ENCODE measurements at places on chromosomes 5 and 9. TPM values are rescaled to one million over a fixed set of nuclear protein-coding genes. Genes with fewer than 3 reads are reported as not detected.

NAIP gene
- 7.8 TPM for total RNA-seq

- no peaks in the 10 kb centered on the region for H3K36me3 ChIP-seq
- no peak overlapping the region for H3K4me3 ChIP-seq
- DNase-seq: no peak
- H3K4me1 ChIP-seq: peaks cover 11% of the 10 kb centered on the region
These were observed 44.2 kb upstream of the NOTCH1 start for GRCh38 chr9:136589766-136590763.

GRCh38 chr9:111937781-111938426 is 41.3 kb downstream of the UGCG start:
- H3K36me3 ChIP-seq: peaks cover 38% of the 10 kb centered on the region
- peak overlapping the region; percentile 63 for H3K4me3 ChIP-seq
- H3K27ac ChIP-seq: peak overlapping the region; percentile 88
- H3K4me1 ChIP-seq: peaks cover 31% of the 10 kb centered on the region
- H3K27me3 ChIP-seq: no peaks in the 10 kb centered on the region

ANGPTL2 gene
- not detected for total RNA-seq

C5orf63 gene
- 4.0 TPM for total RNA-seq

DNA sequence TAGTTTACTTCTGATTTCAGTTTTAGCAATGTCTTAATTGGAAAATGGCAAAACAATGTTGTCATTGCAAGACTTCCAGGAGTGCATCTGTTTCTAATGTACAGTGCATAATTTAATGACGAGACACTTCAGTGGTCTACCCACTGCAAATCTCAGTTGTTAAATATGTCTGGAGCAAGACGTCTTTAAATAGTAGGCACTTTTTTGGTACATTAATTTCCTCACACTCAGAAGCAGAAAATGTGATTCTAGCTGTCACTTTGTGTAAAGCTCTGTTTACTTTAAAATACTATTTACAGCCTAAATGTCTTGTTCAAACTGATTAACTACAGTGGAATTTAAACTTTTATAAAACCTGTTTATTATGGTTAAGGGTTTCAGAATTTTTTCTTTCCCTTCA is 815.5 kb downstream of the TLE1 start:
- no peak overlapping the region for H3K27ac ChIP-seq
- no peaks in the 10 kb centered on the region for H3K36me3 ChIP-seq
- no peak for DNase-seq
- no peak overlapping the region for H3K4me3 ChIP-seq
- H3K4me1 ChIP-seq: no peaks in the 10 kb centered on the region

- DNase-seq: no peak
- H3K27ac ChIP-seq: no peak overlapping the region
- no peak overlapping the region for H3K4me3 ChIP-seq
These were observed 516.1 kb downstream of the NTRK2 start for GRCh38 chr9:85185486-85186217.

DNA sequence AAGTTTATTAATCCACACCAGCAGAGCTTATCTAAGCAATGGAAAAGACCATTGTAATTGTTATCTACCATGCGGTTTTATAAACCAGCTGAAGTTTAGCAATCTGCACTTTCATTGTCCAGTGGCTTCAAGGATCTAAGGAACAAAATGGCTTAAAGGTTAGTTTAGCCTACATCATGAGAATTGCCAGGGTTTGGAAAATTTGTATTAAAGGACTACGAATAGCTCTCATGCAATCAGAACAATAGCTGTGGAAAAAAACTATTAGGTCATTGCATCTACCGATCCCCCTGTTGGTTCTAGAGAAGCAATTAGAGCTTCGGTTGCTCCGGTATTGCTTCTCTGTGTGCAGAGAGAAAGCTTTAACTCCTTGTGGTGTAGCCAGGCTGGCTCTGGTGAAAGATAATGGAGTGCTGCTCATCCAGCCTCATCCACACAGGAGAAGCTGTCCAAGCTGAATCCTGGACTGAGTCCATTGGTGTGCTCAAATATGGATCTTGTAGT is 86.3 kb upstream of the SLC12A2 start:
- no peaks in the 10 kb centered on the region for H3K36me3 ChIP-seq
- no peak overlapping the region for H3K27ac ChIP-seq
- H3K4me1 ChIP-seq: no peaks in the 10 kb centered on the region
- no peaks in the 10 kb centered on the region for H3K27me3 ChIP-seq
- no peak overlapping the region for H3K4me3 ChIP-seq

C9orf50 gene
- not detected for total RNA-seq

PNPLA7 gene
- 0.71 TPM for total RNA-seq

- H3K4me1 ChIP-seq: no peaks in the 10 kb centered on the region
- DNase-seq: no peak
- no peak overlapping the region for H3K4me3 ChIP-seq
These were observed 337.4 kb downstream of the GLIS3 start for GRCh38 chr9:3962496-3962895.

DNA sequence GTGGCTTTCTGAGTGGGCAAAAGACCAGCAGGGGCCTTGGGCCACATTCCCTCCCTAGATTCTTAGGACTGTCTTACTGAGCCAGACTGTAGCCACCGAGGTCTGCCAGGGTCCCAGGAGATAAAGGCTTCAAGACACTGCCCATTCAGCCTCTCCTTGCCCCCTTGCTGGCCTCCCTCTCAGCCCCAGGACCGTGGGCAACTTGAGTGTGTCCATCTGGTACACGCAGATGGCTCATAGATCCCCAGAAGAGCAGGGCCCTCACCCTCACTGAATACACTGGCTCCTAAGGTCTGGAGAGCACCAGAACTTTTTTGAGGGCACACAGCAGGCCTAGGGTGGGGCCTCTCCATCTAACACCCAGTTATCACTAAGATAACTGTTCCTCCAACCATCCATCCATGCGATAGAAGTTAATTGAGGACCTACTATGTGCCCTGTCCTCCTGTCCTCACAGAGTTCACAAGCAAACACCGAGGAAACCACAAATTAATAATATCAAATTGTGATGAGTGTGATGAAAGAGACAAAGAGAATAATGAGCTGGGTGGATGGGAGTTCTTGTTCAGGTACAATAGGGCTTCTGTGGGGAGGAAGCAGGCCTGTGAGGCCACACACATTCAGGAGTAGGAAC is 4.9 kb upstream of the PDGFRB start:
- H3K27me3 ChIP-seq: peaks cover 19% of the 10 kb centered on the region
- H3K27ac ChIP-seq: no peak overlapping the region
- H3K4me3 ChIP-seq: no peak overlapping the region
- no peak for DNase-seq

LEAP2 gene
- 3.9 TPM for total RNA-seq

ANAPC2 gene
- 63.6 TPM for total RNA-seq

DNA sequence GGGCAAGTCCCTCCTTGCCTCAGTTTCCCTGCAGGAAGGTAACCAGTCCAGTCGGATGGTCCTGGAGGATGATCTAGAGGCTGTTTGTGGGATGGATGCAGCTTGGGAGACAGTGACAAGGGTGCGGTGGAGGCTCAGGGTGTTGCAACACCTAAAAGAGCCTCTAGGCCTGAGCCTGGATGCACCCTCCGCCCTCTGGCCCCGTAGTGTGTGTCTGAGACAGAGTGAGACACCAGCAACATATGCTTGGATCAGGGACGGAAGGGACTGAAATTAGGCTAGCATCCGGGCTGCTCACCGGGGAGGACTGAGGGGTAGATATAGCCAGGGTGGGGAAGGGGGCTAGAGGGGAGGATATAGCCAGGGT is 1.1 kb downstream of the CRAT start:
- H3K4me1 ChIP-seq: peaks cover 26% of the 10 kb centered on the region
- no peak for DNase-seq
- H3K27ac ChIP-seq: peak overlapping the region; percentile 73
- H3K36me3 ChIP-seq: peaks cover 4% of the 10 kb centered on the region
- peak overlapping the region; percentile 84 for H3K4me3 ChIP-seq

GRCh38 chr9:93577078-93577974 is 942 bp downstream of the PHF2 start:
- H3K4me1 ChIP-seq: peaks cover 28% of the 10 kb centered on the region
- H3K4me3 ChIP-seq: peak overlapping the region; percentile 91
- H3K36me3 ChIP-seq: peaks cover 6% of the 10 kb centered on the region
- H3K27me3 ChIP-seq: no peaks in the 10 kb centered on the region
- peak; percentile 28 for DNase-seq

GRCh38 chr5:150328515-150328914 is 25.8 kb upstream of the ARSI start:
- H3K27ac ChIP-seq: no peak overlapping the region
- H3K4me3 ChIP-seq: no peak overlapping the region
- DNase-seq: no peak

EPB41L4B gene
- 2.0 TPM for total RNA-seq

MRPL36 gene
- total RNA-seq: 118 TPM

SPATA31A3 gene
- not detected for total RNA-seq

DNA sequence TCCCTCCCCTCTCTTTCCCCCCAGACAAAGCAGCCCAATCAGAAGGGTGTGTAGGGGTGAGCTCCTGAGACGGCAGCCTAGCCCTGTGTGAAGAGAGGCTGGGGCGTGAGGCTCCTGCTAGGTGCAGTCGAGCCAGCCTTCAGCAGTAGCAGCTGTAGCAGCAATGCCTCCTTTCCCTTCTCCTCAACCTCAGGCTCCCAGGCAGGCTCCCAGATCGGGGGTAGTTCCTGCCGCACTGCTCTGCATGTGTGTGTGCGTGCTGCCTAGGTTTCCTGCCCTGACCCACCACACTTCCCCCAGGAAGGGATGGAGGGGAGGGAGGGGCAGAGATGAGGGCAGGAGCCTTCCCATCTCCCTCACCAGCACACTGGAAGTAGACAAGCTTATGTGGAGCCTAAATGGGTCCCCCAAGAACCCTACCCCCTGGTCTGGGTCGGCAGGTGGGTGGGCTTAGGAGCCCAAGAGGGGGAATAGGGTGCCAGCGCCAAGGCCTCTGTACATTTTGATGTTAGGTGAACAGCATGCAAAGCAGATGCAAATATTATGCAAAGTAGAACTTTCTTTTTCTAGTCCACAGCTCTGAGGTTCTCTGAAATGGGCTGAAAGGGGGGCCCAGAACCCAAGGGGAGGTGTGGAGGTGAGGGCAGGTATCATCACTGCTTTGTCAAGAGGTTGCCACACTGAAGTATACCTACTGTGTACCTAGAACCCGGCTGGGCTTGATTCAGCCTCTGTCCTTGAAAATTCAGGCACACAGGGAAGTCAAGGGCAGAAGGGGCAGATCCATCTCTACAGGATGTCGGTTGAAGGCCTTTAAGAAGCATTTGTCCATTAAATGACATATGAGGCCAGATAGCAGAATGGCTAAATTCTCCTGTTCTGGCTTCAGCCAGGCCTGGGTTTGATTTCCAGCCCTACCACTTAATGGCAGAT is 57.8 kb downstream of the CXXC5 start:
- H3K27ac ChIP-seq: no peak overlapping the region
- H3K4me1 ChIP-seq: peaks cover 5% of the 10 kb centered on the region
- H3K4me3 ChIP-seq: no peak overlapping the region
- no peaks in the 10 kb centered on the region for H3K36me3 ChIP-seq

PCSK1 gene
- not detected for total RNA-seq

DNA sequence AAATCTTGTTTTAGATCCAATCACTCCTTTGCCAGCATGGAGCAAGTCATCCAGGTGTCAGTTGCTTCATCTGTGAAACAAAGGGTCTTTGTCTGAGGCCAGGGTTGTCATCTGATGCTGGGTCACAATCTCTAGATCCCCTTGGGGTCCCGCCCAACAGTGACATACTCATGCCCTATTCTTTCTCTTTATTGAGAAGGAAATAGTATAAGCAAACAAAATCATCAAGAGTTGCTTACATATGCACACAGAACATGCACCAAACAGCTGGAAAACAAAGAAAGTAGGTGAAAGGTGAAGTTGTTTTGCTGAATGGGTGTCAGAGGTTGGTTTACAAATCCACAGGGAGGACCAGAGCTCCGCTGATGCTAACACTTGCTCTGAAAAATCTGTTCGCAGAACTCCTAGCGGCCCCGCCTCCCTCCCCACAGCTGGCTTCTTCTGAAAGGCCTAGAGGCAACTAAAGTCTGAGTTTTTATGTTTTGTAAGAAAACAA is 106.1 kb upstream of the SLC44A1 start:
- peaks cover 5% of the 10 kb centered on the region for H3K4me1 ChIP-seq
- peaks cover 6% of the 10 kb centered on the region for H3K27me3 ChIP-seq
- no peak overlapping the region for H3K27ac ChIP-seq
- H3K4me3 ChIP-seq: no peak overlapping the region

CER1 gene
- not detected for total RNA-seq
